ENCODE measurements at places on chromosomes 12 and 14. TPM values are rescaled to one million over a fixed set of nuclear protein-coding genes. Genes with fewer than 3 reads are reported as not detected.

- no peak for DNase-seq
- no peaks in the 10 kb centered on the region for H3K36me3 ChIP-seq
- H3K4me3 ChIP-seq = no peak overlapping the region
- peaks cover 8% of the 10 kb centered on the region for H3K4me1 ChIP-seq
- H3K27ac ChIP-seq = no peak overlapping the region
These were observed 150.2 kb downstream of the CCDC91 start for GRCh38 chr12:28340261-28341045.

- DNase-seq = no peak
- no peaks in the 10 kb centered on the region for H3K27me3 ChIP-seq
- no peak overlapping the region for H3K4me3 ChIP-seq
- H3K36me3 ChIP-seq = no peaks in the 10 kb centered on the region
- no peak overlapping the region for H3K27ac ChIP-seq
These were observed 339.0 kb downstream of the FUT8 start for GRCh38 chr14:65751510-65751909.

GRCh38 chr14:67668559-67668958 lies 5.9 kb downstream of the VTI1B start:
- no peak overlapping the region for H3K27ac ChIP-seq
- H3K4me1 ChIP-seq = peaks cover 21% of the 10 kb centered on the region
- no peaks in the 10 kb centered on the region for H3K36me3 ChIP-seq
- no peaks in the 10 kb centered on the region for H3K27me3 ChIP-seq

DNA sequence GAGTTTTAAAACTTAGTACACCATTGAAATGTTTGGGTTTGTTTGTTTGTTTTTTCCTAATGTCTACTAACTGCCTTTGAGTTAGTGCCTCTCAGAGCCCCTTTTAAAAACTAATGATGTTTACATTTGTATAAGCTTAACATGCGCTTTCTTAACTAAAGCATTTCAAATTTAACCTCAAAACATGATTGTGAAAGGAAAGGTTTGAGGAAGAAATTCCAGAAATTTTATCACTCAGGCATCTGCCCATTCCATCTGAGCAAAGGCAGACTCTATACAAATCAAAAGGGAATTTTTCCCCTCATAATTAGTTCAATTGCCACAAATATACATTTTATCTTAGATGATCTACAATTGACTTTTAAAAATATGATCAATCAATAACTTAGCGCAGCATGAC lies 230.7 kb upstream of the CAND1 start:
- no peaks in the 10 kb centered on the region for H3K36me3 ChIP-seq
- H3K4me1 ChIP-seq = no peaks in the 10 kb centered on the region
- DNase-seq = no peak
- H3K27ac ChIP-seq = no peak overlapping the region
- H3K27me3 ChIP-seq = no peaks in the 10 kb centered on the region

GRCh38 chr14:92973261-92973797 lies 50.4 kb downstream of the CHGA start:
- H3K4me3 ChIP-seq = no peak overlapping the region
- no peak overlapping the region for H3K27ac ChIP-seq
- no peaks in the 10 kb centered on the region for H3K36me3 ChIP-seq
- peak; percentile 26 for DNase-seq
- peaks cover 15% of the 10 kb centered on the region for H3K4me1 ChIP-seq
- no peaks in the 10 kb centered on the region for H3K27me3 ChIP-seq

Gene PYGL
- 51.2 TPM for total RNA-seq

Gene DEPDC4
- not detected for total RNA-seq

GRCh38 chr14:76396714-76397187 lies 20.8 kb downstream of the ESRRB start:
- no peaks in the 10 kb centered on the region for H3K4me1 ChIP-seq
- no peak overlapping the region for H3K27ac ChIP-seq
- H3K27me3 ChIP-seq = no peaks in the 10 kb centered on the region
- no peak overlapping the region for H3K4me3 ChIP-seq

Gene CCND2
- total RNA-seq = 153 TPM

GRCh38 chr12:18658829-18659228 lies 79.0 kb downstream of the PLCZ1 start:
- no peaks in the 10 kb centered on the region for H3K27me3 ChIP-seq
- no peak for DNase-seq
- H3K36me3 ChIP-seq = no peaks in the 10 kb centered on the region

- no peak overlapping the region for H3K27ac ChIP-seq
- DNase-seq = no peak
- H3K4me1 ChIP-seq = no peaks in the 10 kb centered on the region
- no peaks in the 10 kb centered on the region for H3K36me3 ChIP-seq
- H3K27me3 ChIP-seq = no peaks in the 10 kb centered on the region
These were observed 291.1 kb downstream of the SYT1 start for GRCh38 chr12:79155683-79156082.

DNA sequence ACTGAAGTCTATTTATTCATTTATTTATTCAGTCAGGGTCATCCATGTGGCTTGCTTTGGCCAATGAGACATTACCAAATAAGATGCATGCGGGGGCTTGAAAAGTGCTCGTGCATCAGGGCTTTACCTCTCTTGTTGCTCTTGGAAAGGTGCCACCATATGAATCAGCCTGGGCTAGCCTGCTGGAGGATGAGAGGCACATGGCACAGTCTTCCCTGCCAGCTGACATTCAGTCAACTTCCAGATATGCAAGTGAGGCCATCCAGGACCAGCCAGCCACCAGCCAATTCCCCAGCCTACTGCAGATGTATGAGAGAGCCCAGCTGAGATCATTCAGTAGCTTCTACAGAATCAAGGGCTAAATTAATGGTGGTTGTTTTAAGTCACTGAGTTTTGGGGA lies 105.2 kb upstream of the RPH3A start:
- no peak overlapping the region for H3K4me3 ChIP-seq
- no peaks in the 10 kb centered on the region for H3K27me3 ChIP-seq
- no peak overlapping the region for H3K27ac ChIP-seq

DNA sequence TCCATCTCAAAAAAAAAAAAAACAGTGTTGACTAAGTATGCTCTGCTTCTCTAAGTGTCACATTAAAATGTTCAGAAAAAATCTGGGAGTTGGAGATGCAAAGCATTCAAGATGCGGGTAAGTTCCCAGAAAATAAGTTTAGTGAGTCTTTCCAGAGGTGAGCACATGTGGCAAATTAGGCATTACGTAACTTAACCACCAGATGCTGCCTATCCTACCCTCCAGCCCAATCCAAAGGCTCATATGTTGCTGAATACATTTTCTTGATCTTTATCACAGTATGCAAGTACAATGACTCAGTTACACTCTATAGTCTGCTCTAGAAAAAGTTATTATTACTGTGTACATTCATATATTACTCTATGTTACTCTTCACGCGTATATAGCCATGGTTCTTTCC lies 3.6 kb downstream of the SLC2A14 start:
- H3K4me3 ChIP-seq = no peak overlapping the region
- no peaks in the 10 kb centered on the region for H3K4me1 ChIP-seq
- H3K27me3 ChIP-seq = peaks cover 5% of the 10 kb centered on the region
- no peaks in the 10 kb centered on the region for H3K36me3 ChIP-seq

DNA sequence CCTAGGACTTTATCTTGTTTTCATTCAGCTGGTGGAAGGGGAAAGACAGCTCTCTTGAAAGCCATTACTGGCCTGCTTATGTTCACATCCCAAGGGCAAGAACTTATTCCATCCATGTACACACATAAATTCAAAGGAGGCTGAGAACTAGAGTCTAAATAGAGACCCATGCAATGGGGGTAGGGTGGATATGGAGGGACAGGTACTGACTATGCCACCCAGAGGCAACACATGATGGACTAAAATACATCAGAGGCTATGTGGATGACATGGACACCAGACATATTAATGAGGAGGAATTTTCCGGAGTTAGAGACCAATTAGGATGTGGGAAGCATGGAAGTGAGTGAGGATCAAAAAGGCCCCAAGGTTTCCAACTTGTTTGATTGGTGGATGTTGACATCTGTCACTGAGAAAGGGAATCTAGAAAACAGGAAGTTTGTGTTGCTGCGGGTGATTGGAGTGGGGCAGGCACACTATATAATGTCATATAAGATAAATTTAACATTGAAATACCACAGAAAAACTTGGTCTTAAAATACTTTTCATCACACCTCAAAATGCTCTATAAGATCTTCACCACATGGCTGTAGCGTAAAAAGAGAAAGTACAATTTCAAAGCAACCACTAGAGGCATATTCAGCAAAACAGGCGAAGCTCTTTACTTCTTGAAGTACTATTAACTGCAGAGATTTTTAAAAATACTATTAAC lies 130.4 kb downstream of the GRIP1 start:
- no peak overlapping the region for H3K4me3 ChIP-seq
- no peaks in the 10 kb centered on the region for H3K36me3 ChIP-seq
- H3K27me3 ChIP-seq = no peaks in the 10 kb centered on the region

Gene ACOT6
- not detected for total RNA-seq

Gene ANKRD13A
- total RNA-seq = 69.1 TPM

Gene OSGEP
- total RNA-seq = 108 TPM

DNA sequence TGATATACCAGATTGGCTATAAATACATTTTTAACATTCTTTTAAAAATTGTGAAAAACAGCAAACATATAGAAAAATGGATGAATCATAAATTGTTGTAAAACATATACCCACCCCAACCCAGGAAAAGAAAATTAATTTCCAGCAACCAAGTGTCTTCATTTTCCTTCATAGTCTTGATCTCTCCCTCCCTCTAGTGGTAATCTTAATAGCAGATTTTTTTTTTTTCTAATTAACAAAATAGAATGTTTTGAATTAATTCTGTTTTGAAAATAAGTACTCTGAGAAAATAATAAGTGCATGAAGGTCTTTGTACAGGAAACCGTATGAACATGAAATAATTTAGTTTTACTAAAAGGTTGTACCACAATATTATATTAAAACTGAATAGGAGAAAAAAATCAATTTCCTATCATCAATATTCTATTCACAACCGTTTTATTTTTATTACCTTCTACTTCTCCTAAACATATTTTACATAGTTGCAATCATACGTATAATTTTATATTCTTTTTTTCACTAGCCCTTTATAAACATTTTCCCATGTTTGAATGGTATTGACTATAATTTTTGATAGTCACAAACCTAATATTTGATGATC lies 7.0 kb downstream of the ETNK1 start:
- no peak overlapping the region for H3K4me3 ChIP-seq
- no peak overlapping the region for H3K27ac ChIP-seq
- no peak for DNase-seq
- peaks cover 47% of the 10 kb centered on the region for H3K4me1 ChIP-seq
- no peaks in the 10 kb centered on the region for H3K27me3 ChIP-seq
- no peaks in the 10 kb centered on the region for H3K36me3 ChIP-seq

Gene CYP27B1
- 2.2 TPM for total RNA-seq

Gene CCDC177
- total RNA-seq = not detected

Gene CD163
- total RNA-seq = 341 TPM

Gene IL22
- not detected for total RNA-seq

GRCh38 chr14:91378930-91379578 lies 38.6 kb downstream of the CCDC88C start:
- no peaks in the 10 kb centered on the region for H3K27me3 ChIP-seq
- H3K36me3 ChIP-seq = no peaks in the 10 kb centered on the region
- H3K4me3 ChIP-seq = no peak overlapping the region
- no peak for DNase-seq

- no peaks in the 10 kb centered on the region for H3K36me3 ChIP-seq
- DNase-seq = no peak
- H3K27ac ChIP-seq = no peak overlapping the region
- no peaks in the 10 kb centered on the region for H3K27me3 ChIP-seq
These were observed 17.9 kb upstream of the KRT86 start for GRCh38 chr12:52256584-52256935.

GRCh38 chr14:26887847-26888246 lies 290.0 kb upstream of the NOVA1 start:
- H3K4me3 ChIP-seq = no peak overlapping the region
- no peak for DNase-seq
- H3K4me1 ChIP-seq = no peaks in the 10 kb centered on the region
- H3K27ac ChIP-seq = no peak overlapping the region
- H3K36me3 ChIP-seq = no peaks in the 10 kb centered on the region

DNA sequence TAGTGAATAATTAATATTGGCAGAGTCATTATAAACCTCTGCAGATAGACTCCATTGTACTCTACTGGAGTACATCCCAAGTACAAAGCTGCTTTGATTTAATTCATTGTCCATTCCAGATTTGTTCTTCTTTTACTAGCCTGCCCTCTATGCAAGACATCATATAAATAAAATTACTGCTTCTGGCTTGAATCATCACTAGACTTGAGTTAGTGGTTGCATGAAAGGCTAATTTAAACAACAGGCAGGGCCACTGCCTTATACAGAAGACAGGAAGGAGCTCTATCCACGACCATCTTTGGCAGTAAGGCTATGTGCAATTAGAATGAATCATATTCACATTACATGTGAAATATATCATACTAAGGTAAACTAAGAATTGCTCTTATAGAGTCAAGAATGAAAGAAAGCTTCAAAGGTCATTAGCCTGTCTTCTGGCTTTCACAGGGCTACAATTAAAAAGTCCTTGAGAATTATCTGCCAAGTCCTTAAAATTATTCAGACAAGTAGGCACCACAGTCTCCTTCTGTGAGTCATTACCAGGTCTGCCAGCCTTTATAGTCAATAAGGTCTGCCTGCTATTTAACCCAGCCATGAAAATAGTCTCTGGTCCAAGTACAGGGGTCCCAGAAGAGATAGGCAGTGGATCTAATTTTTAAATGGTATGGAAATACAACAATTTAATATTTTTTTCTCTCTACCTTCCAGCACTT lies 631.8 kb downstream of the TMTC2 start:
- H3K36me3 ChIP-seq = no peaks in the 10 kb centered on the region
- no peak overlapping the region for H3K27ac ChIP-seq
- H3K27me3 ChIP-seq = no peaks in the 10 kb centered on the region
- H3K4me3 ChIP-seq = no peak overlapping the region
- DNase-seq = no peak

Gene SERPINA5
- total RNA-seq = 6.8 TPM

DNA sequence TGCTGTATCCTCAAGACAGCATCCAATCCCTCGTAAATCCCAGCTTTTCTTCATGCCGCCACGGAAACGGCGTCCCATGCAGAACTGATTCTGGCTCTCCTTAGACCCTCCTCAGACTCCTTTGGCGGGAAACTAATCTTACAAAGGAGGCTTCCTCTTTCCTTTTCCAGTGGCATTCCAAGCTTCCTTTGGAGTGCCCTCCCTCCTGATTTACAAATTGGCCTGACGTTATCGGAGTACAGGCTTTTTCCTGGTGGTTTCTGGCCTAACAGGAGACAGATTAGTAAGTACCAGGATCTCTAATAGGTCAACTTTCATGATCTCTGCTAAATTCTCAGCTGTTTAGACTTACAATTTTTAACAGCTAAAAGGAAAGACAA lies 1.3 kb upstream of the ZDHHC17 start:
- H3K4me1 ChIP-seq = peaks cover 24% of the 10 kb centered on the region
- no peaks in the 10 kb centered on the region for H3K27me3 ChIP-seq
- DNase-seq = no peak
- no peak overlapping the region for H3K27ac ChIP-seq

Measured in thoracic aorta (tissue), 2 donors.